ENCODE measurements at places on chromosomes 3 and 15.

- DNase-seq, result no peak
These were observed 43.3 kb downstream of the TGFBR2 start for GRCh38 chr3:30649572-30650318.

DNA sequence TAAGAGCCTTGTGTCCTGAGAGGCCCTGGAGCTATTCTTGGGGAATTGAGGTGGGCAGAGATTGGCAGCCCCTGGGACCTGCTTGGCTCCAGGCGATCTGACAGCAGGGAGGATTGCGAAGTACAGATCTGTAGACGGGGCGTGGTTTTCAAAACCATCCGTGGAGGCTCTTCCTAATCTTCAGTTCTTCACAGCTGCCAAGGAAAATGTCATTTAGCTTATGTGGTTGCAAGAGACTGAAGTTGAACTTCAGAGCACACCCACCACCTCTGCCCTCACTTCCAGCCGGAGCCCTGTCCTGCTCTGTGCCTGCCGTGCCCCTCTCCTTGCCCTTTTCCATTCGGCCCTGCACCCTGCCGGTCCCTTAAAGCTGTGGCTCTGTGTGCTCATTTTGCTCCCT lies 12.9 kb downstream of the NISCH start:
- DNase-seq, result no peak

GRCh38 chr3:30615615-30616346 lies 9.4 kb downstream of the TGFBR2 start:
- no peak for DNase-seq

DNA sequence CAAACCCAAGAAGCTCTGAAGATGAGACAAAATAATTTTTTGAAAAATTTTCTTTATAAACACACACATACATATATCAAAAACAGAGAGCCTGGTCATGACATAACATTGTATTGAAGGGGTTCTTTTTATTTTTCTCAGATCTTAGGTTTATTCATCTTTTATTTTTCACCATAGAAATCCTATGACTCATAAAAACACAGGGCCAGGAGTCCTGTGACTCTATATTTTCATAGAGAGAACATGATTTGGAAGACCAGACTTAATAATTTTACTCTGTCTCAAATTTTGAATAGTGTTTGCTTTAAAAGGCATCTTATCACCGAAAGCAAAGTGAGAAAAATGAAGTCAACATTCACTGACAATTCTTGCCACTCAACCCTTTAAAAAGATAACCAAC lies 57.7 kb downstream of the SUCNR1 start:
- no peak for DNase-seq

DNA sequence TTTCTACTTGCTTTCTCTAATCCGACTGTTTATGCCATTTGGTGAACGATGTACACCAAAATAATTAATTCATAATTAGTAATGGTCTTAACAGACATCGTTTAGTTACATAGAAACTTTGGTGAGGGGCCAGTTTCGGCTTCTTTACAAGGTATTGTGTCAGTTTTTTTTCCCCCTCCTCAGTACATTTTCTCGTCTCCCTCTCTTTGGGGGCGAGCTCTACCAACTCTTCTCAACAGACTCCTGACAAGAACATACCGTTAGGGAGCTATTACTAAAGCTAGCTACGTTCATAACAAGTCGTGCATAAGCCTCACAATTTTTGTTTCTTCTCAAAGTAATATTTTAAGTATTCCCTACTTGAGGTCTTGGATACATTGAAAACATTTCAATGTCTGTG lies 1.4 kb downstream of the U2SURP start:
- no peak for DNase-seq

DNA sequence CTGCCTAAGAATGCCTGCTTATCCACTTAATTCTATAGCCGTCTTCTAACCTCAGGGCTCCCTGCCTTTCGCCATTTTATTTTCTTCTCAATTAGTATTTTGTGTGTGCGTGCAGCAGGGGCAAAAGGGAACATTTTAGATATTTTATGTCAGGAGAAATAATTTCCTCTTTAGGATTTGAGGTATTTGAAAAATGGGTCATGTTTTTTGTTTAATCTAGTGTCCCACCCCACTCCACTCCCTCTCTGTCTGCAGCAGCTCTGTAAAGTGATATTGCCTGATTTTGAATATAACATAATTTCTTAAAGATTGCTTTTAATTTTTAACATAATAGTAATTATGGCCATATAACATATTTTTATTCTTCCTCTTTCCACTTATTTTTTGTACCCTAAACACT lies 593.2 kb upstream of the DPPA4 start:
- DNase-seq, result no peak

All from NCI-H146 (cell line).